Activated naive CD8-positive, alpha-beta T cell treated with anti-CD3 and anti-CD28 coated beads for 36 hours (primary cell): ENCODE measurements at places on chromosomes 12 and 14.
A peak's percentile ranks its signal among the peaks of the same experiment; 100 is the strongest.

- no peak for DNase-seq
Measured at GRCh38 chr12:28936221-28936620, 212.9 kb upstream of the FAR2 start.

DNA sequence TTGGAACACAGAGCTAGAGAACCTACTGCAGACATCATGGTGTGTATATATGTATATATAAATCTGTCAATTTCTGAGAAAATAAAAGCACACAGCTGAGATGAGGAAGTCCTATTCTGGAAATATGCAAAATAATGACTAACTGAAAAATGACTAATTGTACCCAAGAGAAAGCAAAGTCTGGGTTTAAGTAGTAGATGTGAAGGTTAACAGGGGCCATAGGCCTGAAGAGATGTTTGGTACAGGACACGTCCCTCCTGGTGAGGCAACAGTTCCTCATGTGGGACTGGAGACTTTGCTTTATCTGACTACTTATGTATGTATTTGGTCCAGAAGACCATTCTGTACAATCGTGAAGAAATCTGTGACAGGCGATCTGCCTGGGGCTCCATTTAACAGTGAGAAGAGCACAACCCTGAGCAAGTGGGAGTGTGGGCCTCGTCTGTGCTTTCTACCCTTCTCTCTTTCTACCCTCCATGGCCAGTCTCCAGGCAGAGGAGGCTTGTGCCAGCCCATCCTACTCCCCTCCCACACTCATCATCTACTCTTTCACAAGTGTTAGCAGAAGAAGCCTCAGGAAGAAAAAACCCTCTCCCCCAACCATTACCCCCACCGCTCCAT, 67.5 kb downstream of the SLC41A2 start:
- no peak for DNase-seq

GRCh38 chr12:110816248-110816647, 30.5 kb upstream of the CCDC63 start:
- no peak for DNase-seq

GRCh38 chr14:71231521-71232393, 324.5 kb downstream of the PCNX1 start:
- no peak for DNase-seq

DNA sequence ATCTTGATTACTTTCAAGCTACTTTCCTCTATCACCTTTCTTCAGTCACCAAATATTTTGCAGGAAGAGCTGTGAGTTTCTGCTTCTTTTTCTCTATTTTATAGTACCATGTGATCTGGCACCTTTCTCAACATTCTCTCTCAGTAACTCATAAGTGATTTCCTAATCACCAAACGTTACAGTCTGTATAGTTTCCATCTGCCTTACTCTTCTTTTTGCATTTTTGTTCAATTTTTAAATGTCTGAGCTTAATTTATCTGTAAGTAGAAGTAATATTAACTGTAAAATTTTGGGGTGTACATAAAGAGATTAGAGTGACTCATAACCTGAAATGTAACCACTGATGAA, 422.1 kb upstream of the SYT1 start:
- no peak for DNase-seq

GRCh38 chr12:23217667-23218066, 592.7 kb downstream of the ETNK1 start:
- DNase-seq = no peak

DNA sequence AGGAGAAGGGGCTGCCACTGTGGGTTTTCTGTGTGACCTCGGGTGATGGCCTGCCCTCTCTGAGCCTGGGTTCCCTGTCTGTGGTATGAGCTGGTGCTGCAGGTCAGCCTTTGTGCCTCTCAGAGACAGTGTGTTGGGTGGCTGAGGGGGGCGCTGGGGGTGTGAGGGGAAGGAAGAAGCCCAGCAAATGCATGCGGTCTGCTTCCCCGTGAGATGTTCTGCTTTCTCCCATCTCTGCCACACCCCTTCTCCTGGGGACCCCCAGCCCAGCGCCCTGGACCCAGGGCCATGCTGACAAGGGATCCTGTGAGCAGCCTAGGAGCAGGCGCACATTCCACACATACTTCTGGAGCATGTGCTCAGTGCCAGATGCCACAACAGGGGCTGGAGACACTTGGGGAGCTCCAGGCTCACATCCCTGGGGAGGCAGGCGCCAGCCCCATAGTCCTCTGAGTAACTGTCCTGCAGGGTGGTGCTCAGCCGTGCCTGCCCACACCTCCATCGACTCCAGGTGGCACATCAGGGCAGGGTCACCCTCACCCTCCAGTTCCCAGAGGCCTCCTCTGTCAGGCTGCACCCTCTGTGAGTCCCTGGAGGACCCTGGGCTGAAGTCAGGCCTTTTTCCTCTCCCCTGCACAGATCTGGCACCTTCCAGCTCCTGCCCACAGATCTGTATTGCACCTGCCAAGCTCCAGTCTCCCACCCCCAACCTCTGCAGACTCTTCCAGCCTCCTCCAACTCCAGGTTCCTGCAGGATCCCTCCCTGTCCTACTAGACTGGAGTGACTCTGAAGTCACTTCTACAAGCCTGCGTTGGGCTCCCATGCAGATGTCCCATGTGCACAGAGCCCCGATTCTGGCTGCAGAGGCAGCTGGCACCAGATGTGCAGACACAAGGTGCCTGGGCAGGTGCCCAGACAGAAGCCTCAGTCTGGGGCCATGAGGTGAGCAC, 205.6 kb downstream of the KIF26A start:
- no peak for DNase-seq

GRCh38 chr12:61996717-61997116, 263.5 kb upstream of the USP15 start:
- DNase-seq = no peak

DNA sequence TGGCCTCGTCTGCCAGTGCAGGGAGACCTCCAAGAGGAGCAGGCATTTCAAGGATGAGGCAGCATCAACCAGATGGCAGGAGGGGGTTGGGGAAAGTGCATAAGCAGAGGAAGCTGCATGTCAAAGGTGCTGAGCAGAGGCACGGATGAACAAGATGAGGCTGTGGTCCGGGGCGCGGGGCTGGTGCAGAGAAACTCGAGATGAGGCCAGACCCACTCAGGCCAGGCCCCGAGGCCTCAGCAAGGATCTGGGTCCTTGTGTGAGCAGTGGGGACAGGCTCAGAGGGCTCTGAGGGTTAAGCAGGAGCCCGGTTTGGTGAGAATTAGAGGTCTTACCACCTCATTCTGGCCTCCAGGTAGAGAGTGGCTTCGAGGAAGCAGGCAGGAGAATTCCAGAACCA, 98.8 kb downstream of the DICER1 start:
- no peak for DNase-seq

- DNase-seq = no peak
Measured at GRCh38 chr12:78964521-78964920, 99.9 kb downstream of the SYT1 start.

DNA sequence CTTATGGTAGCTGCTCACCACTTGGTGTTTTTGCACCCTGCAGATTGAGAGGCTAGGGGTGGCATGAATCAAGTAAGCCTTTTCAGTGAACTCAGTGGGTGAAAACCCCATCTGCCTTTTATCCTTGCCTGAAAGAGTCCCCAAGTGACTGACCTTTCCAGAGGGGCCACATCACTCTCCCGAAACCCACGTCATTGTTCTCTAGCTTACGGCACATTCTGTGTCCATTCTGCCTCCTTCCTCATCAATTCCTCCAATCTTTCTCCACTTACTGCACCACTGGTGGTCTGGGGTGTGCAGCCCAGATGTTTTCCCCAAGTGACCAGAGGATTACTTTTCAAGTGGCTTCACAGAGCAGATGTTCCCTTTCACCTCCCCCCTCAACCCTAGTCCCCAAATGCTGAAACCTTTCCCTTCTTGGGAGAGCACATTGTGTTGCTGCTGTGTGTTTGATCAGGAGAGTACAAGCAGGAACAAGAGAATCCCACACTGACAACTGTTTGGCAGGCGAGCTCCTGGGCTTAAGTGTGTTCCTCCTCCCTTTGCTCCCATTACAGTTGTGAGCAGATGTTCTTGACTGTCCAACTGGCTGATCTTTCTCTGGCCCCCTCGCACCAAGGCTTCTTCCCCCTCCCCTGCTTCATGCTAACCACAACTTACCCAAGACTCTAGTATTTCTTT, 138.0 kb upstream of the IGF1 start:
- DNase-seq = no peak

DNA sequence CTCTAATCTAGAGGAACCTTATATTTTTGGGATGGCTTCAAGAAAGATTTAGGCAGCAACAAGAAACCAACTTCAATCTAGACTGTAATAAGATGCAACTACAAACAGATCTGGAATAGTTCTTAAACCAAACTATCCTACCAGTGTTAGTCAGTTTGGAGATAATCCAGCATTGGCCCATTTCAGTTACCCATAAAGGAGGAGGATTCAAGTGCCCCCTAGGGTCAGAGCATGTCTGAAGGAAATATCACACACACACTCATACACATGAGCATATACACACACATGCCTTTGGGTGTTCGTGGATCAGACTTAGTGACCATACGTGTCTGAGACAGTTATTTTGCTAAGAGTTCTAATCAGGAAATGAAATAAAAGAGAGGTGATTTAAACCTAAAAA, 261.2 kb downstream of the ADAMTS20 start:
- DNase-seq = no peak

DNA sequence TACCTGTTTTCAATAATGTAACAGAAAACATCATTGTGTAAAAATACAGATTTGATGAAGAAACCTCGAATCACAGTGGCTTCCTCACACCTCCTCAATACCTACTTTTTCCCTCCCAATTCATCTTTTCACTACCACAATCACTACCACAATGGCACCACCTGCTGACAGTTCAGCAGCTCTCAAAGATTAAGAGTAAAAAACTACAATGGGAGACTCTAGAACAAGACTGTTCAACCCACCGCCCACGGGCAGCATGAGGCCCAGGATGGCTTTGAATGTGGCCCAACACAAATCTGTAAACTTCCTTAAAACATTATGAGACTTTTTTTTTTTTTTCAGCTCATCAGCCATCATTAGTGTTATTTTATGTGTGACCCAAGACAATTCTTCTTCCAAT, 15.2 kb downstream of the MED6 start:
- no peak for DNase-seq

GRCh38 chr14:50928002-50928635, 16.2 kb downstream of the PYGL start:
- no peak for DNase-seq

DNA sequence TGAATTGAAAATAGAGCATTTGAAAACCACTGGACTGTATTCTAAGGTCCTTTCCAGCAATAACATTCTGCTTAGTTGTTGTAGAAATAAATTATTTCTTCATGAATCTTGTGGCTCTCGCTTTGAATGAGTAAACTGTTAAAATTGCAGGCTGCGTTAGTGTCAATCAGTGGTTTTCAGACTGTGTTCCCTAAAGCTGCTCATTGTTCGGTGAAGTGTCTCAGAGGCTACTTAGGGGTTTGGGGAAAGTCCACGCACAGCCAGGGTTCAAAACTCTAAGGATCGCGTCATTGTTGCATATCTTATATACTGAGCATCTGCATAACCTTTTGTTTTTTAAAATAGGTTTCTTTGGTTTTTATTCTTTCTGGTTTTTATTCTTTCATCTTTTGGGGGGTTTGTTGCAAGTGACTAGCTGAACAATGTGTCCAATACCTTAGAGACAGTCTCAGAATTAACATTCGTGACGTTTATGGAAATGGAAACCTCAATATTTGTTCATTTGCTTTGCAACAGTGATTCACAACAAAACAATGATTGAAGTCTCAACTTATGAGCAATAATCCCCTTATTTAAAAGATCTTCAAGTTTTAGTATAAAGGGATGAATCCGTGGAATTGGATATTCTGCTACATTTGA, 108.1 kb downstream of the TTLL5 start:
- DNase-seq = no peak

GRCh38 chr12:125151284-125151683, 86.0 kb downstream of the AACS start:
- DNase-seq = no peak

GRCh38 chr12:102063069-102063468, 1.3 kb upstream of the WASHC3 start:
- no peak for DNase-seq

- DNase-seq = peak; percentile 59
Measured at GRCh38 chr12:128914908-128915563, 61.8 kb downstream of the GLT1D1 start.

DNA sequence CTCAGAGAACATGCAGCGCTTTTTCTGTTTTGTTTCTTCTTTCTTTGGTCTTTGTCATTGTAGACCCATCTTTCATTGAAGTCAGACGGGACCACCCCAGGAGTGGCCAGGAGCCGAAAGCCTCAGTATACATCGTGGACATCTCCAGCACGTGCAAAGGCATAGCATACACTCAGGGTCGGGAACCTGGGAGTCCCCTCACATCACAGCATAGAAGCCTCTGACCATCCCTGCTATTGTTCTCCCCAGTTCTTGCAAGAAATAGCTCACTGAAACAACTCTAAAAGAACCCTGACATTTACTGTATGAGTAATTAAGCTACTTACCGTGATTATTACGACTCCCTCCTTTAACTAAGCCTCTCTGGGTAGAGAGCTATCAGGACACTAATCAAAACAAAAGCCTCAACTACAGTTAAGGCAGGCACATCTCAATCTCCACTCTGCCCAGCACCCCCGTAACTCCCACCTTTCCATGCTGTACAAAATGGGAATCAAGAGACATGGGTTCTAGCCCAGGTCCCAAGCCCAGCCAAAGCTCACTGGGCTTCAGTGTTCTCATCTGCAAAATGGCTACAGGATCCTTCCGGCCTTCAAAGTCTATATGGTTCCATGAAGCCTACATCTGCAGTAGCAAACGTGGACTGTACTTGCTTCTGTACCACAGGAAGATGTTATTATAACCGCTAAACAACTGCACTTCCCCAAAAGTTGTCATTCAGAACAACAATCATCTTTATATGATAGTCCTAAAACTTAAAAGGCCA, 6.7 kb downstream of the CCDC88C start:
- no peak for DNase-seq

DNA sequence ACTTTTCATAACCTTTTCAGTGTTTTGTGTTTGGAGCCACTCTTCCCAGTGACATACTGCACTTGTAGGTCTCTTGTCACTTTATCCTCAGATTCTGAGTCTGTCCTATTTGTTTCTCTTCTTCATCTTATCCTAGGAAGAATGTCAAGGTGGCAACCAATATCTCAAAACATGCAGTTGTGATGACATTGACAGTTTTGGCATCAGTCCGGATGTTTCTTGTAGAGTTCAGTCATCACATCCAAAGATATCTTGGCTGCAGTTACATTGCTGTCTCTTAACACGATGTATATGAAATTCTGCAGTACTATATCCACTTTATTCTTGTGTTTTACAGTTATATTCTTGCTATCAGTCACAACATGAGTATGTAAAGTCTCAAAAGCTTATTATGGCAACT, 6.4 kb downstream of the ADIPOR2 start:
- DNase-seq = no peak
